Stimulated activated CD8-positive, alpha-beta memory T cell treated with anti-CD3 and anti-CD28 coated beads, Interleukin-15, amount 100 ng/mL, for 48 hours (primary cell): ENCODE measurements at places on chromosomes 3 and 15.

DNA sequence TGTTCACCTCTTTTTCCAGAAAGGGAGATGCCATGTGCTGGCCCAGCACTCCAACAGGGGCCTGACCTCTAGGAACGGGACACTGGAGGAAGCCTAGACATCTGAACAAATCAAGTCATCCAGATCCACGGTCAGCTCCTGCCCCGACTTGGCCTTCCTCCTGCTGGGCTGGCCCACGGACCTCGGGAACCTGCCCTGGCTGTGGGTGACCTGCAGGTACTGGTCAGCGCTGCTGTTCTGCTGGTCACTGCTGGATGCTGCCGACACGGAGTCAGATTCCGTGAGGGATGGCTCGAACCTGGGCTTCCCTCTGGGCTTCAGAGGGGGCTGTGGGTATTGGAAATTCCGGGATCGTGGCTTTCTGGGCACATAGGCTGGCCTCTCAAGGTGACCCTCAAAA lies 8.4 kb upstream of the STARD5 start:
- DNase-seq = no peak

- DNase-seq = no peak
These were observed 90.1 kb upstream of the BHLHE40 start for GRCh38 chr3:4888913-4889846.

DNA sequence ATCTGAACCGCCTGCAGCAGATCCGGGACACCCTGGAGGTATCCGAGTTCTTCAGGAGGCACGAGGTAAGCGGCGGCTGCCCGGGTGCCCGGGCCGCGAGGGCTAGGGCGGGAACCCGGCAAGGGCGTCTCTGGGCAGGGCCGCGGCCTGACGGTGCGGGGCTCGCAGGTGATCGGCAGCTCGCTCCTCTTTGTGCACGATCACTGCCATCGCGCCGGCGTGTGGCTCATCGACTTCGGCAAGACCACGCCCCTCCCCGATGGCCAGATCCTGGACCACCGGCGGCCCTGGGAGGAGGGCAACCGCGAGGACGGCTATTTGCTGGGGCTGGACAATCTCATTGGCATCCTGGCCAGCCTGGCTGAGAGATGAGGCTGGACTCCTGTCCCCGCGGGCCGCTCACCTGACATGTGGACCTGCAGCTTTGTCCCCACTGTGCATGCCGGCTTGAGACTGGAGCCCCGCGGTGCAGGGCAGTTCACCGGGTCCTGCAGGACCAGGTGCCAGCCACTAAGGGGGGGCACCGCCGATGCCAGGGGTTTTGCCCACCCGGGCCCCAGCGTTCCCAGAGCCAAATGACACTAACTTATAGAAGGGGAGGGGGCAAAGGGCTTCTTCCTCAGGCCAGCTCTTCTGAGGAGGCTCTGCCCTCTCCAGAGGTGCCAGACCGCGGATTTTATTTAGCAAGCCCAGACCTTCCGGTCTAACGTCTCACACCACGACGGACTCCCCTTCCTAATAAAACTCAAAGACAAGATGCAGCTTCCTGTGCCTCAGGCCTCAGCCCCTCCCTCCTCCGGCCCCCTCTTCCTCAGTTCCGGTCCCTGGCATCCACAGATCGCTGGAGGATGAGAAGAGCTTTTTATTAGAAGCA lies 9.4 kb downstream of the ITPKA start:
- no peak for DNase-seq

DNA sequence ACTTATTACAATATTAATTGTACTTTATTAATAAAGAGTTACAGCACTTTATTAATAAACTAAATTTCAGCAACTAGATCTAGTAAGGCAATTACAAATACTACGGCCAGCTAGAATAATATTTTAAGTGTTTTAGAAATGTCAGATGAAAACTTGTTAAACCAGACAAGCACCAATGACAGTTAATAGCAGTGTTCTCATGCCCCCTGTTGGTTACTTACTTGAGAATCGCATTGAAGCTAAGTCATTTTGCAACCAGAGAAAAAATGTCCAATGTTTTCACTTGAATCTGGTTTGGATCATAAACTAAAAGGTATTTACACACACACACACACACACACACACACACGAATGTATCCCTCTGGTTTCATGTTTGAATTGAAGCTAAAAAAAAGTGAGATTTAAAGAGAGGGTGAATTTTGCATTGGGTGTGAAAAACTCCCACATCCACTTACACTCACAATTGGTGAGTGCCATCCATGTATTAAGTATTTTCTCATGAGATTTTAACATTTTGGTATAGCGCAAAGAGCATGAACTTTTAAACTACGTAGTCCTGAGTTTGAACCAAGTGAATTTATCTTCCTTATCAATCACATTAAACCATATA lies 347.7 kb downstream of the ZBBX start:
- DNase-seq = no peak

GRCh38 chr3:78076379-78076778 lies 1036.5 kb downstream of the ROBO2 start:
- DNase-seq = no peak

GRCh38 chr3:11306817-11307589 lies 34.8 kb downstream of the ATG7 start:
- no peak for DNase-seq

DNA sequence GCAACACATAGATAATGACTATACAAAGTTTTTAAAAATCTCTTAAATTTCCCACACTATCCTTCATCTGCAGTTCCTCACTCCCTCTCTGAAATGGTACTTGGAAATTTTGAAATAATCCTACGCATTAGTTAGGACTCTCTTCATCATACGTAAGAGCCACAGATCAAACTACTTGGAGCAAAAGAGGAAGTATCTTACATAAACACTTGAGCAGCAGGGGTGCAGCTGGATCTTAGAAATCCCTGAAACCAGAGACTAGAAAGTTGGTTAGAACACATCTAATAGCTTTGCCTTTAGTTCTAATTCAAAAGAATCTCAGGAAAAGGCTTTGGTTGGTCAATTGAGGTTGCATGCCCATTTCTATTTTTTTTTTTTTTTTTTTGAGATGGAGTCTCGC lies 38.8 kb upstream of the ZNF445 start:
- no peak for DNase-seq

GRCh38 chr15:50653156-50653743 lies 33.3 kb downstream of the TRPM7 start:
- no peak for DNase-seq

GRCh38 chr15:101451266-101451799 lies 38.2 kb downstream of the PCSK6 start:
- no peak for DNase-seq

DNA sequence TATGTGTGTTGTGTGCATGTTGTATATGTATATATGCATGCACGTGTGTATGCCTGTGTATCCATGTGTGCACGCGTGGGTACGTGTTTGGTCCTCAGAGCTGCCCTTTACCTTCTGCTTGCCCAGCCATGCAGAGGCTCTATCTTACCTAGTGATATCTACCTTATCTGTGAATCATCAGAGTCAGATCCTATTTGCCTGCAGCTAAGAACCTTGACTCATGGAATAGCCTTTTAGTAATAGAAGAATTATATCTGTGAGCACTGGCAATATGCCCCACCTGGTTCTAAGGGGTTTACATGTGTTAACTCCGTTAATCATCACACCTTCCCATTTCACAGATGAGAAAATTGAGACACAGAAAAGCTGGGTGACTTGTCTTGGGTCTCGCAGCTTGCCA lies 11.0 kb downstream of the PGPEP1L start:
- DNase-seq = no peak

DNA sequence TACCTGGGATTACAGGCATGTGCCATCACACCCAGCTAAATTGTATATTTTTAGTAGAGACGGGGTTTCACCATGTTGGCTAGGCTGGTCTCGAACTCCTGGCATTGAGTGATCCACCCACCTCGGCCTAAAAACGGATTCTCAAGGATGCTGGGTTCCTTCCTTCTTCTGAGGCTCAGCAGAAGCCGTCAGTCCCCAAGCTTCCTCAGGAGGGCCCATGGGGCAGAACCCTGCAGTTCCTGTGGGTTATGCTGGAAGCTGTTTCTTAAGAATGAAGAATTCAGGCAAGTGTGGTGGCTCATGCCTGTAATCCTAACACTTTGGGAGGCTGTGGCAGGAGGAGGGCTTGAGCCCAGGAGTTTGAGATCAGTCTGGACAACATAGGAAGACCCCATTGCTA lies 29.0 kb upstream of the ZNF710 start:
- no peak for DNase-seq

DNA sequence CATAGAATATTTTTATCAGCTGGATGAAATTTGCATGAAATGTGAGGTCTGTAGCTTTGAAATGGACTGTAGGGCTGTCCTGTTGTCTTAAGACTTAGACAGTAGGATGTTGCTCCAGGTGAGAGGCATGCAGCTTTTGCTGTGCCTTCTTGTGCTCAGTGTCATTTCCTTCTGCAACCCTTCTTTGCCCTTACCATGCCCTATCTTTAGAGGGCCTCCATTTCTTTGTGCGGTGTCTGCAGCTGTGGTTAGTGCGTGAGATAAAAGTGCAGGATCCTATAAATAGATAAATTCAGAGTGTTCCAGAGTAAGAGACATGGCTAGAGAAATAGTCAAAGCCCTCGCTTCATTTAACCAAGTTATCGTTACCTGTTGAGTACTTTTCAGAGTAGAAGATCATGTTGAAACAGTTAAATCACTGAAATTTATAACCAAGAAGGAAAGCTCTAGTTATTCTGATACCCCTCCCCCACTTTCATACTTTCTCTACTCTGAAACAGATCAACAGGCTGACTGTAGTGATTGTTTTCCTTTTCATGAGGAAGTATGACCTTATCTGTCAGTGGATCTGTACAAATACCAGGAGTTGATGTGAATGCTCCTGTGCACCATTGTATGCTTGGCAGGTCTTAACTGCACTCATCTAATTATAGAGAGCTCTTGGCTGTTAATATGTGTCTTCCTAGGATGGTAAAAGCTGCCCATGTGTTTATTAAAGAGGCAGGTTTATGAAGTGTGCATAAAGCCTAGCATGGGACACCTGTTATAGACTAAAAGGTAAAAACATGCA lies 18.2 kb downstream of the EIF3J start:
- DNase-seq = no peak

GRCh38 chr15:70199540-70200410 lies 102.1 kb upstream of the TLE3 start:
- no peak for DNase-seq

DNA sequence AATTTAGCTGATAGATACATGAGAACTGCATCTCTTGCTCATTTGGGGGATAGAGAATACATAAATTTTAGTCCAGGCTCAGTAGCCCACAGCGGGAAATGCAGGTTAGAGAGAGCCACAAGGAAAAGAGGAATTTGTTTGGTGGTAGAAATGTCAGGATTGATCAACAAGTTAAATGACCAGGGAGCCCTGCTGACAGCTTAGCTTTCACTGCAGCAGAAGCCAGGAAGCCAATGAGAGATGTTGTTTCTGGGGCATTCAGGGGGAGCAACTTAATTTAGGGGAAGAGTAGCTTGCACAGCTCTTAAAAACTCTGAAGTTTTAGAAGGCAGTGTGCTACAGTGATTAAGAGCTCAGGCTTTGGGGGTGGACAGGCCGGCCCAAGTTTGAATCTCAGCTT lies 22.7 kb downstream of the ARHGEF26 start:
- DNase-seq = no peak

DNA sequence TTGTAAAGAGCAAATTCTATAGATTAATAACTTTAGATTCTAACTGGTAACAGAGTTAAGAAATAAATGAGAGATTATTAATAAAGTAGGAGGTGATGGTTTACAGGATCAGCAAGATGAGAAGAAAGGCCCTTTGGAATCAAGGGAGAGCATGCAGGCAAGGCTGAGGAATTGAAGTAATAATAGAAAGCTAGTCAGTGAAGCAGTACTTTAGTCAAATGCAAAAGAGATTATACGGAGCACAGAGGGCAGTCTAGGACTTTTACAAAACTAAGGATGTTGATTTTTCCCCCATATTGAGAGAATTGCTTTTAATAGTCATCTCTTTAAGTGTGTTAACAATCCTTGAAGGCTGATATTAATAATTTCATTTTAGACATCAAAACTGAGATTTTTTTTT lies 146.4 kb downstream of the ROBO2 start:
- DNase-seq = no peak

GRCh38 chr3:196524527-196524926 lies 9.4 kb upstream of the SMCO1 start:
- no peak for DNase-seq

- DNase-seq = no peak
These were observed 315.1 kb upstream of the CBLB start for GRCh38 chr3:106183762-106184391.

DNA sequence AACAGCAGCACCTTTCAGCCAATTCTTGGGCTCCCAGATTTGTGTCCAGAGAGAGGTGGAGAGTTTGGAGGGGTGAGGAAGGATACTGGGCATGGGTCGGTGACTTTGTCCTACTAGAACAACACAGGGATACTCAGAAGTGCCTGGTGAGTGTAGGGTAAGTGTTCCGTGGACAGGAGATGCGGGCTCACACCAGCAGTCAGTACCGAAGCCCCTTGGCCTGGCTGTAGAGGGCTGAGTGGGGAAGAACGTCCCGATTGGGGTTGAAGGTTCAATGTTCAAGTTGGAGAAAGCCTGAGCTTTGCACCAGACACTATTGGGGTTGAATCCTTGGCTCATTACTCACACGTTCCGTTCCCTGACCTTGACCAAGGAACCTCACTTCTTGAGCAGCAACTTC lies 40.8 kb upstream of the SLC6A11 start:
- no peak for DNase-seq

- DNase-seq = no peak
These were observed 800 bp downstream of the EPHA3 start for GRCh38 chr3:89108291-89108550.

DNA sequence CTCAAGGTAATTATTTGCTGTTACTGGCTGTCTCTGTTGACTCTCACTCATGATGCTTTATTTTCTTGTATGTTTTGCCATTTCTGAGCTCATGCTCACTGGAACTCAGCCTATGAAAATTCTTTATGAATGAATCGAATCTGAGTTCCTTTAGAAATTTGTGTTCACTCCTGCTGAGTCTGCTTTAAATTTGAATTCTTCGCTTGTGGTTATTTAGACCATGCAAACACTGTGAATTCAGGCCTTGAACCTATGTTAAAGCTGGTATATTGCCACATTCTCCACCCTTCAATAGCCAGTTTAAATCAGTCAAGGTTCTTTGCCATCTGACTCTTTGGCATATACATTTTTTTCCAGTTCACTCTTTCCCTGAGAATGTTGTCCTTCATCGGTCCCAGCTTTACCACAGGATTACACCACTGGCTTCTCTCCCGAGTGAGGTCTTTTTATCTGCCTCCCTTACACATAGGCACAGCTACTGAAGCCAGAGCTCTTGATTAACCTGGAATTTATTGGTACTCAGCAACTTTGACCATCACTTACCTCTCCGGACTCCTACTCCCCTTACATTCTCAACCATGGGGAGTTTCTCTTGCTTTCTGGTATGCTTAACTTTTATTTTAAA lies 400.6 kb downstream of the VPS13C start:
- no peak for DNase-seq
